HT-29 (cell line): ENCODE measurements at places on chromosomes 7 and 10.

DNA sequence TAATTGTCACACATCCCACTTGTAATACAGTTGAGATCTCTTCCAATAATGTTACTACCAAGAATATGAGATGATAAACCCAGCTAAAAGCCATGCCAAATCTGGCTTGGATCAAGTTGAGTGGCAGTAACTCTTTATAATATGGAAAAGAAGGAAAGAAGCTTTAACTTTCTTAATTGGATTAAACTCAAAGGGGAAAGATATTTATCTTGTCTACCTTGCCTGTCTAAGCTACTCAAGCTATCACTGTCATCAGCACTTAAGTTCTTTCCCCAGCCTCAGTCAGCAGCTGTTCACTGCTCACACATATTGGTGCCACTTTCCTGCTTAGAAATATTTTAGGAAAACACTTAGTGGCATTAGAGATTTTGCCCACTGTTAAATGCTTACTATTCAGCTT is 350.7 kb downstream of the IPMK start:
- no peak for DNase-seq

GRCh38 chr7:102258749-102259107 is 27.9 kb upstream of the SH2B2 start:
- DNase-seq = no peak

DNA sequence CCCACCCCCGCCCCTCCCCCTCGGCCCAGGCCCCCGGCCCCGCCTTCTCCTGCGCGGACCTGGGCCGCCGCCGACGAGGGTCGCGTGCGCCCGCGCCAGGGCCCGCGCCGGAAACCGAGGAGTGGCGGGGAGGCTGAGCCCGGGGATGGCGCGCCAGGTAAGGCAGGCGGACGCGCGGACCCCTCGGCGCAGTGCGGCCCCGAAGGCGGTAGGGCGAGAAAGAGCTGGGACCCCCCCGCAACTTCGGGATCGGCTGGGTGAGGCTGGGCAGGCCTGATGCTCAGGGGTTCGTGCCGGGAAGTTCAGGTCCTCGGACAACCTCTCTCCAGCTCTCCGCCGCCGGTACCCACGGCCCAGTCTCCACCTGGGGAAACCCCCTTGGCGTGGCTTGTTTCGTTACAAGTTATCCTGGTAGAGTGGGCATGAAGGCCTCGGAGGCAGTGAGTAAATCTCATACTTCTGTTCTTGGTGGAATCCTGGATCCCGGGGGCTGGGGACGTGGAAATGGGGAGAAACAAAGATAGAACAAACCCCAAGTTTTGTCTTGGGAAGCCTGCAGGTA is 58.4 kb downstream of the ZNF467 start:
- DNase-seq = no peak

GRCh38 chr7:12890586-12890985 is 203.2 kb downstream of the ARL4A start:
- no peak for DNase-seq

- DNase-seq = no peak
Measured at GRCh38 chr7:155299535-155300202, 2.0 kb downstream of the INSIG1 start.

GRCh38 chr10:3776796-3777571 is 8.0 kb downstream of the KLF6 start:
- peak; percentile 85 for DNase-seq

- DNase-seq = no peak
Measured at GRCh38 chr7:38311329-38311937, 38.0 kb upstream of the TARP start.

DNA sequence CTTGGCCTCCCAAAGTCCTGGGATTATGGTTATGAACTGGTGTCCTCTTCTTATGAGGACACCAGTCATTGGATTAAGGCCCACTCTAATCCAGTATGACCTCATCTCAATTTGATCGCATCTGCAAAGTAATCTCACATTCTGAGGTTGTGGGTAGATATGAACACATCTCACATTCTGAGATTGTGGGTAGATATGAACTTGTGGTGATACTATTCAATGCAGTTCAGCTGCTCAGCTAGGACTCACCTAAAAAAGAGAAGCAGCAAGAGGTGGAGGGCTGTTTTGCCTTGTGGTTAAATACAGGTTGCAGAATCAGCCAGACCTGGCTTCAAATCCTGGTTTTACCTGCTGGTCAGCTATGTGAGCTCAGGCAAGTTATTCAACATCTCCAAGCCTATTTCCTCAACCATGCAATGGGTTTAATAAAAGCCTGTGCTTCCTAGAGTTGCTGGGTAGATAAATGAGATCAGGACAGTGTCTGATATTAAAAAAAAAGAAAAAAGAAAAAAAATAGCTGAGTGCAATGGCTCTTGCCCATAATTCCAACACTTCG is 8.5 kb upstream of the BAG3 start:
- DNase-seq = no peak

- DNase-seq = no peak
Measured at GRCh38 chr7:112701456-112701855, 88.7 kb downstream of the TMEM168 start.
